NCI-H187 treated with DMSO at 0.1 percent for 48 hours (cell line): ENCODE measurements at places on chromosomes 6 and 20.

- no peak for DNase-seq
Observed at GRCh38 chr6:23228439-23229024, 659.2 kb downstream of the HDGFL1 start.

- DNase-seq: no peak
Observed at GRCh38 chr6:5205035-5205507, 55.7 kb downstream of the LYRM4 start.

DNA sequence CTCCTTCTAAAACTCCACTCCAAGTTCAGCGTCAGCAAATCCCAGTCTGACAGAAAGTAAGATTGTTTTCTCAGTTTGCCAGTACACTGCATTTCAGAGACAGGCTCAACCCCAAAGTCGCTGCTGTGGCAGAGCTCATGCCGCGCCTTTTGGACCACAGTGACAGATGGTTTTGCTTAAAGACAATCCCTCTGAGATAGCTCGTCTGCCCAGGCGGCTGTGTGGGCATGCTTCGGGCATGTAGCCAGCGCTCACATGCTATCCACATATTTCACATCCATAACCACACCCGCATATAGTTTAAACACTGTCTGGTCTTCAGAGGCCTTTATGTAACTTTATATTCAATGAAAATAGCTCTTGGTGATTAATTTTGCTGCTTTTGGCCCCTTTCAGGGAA lies 14.7 kb upstream of the PXDC1 start:
- no peak for DNase-seq

- DNase-seq: no peak
Observed at GRCh38 chr6:43359831-43360230, 9.6 kb downstream of the ZNF318 start.

GRCh38 chr6:131685266-131685780 lies 15.9 kb downstream of the OR2A4 start:
- no peak for DNase-seq

DNA sequence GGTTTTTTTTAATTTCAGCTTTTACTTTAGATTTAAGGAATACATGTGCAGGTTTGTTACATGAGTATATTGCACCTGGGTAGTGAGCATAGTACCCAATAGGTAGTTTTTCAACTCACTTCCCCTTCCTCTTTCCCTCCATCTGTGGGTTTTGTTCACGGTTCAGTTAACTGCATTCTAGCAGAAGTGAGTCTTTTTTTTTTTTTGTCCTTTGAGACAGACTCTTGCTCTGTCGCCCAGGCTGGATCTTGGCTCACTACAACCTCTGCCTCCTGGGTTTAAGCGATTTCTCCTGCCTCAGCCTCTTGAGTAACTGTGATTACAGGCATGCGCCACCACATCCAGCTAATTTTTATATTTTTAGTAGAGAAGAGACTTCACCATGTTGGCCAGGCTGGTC lies 8.7 kb downstream of the UBR2 start:
- DNase-seq: no peak

GRCh38 chr6:117079951-117080350 lies 185.4 kb upstream of the VGLL2 start:
- no peak for DNase-seq

DNA sequence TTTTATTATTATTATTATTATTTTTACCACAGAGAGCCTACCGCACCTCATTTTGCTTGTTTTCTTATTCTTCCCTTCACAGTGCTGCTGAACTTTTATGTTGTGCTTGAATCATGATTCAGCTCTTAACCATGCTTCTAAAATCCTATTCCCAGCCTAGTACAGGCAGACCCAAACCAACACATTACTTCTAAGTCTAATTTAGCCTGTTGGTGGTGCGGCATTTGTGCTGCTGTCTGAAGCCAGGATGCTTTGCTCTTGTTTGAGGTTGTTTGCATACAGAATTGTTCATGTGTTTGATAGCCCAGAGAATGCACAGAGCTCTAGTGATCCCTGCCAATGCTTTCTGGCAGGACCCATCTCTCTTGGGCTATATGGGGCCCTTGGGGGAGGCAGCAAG lies 213.5 kb upstream of the KCNG1 start:
- DNase-seq: no peak

DNA sequence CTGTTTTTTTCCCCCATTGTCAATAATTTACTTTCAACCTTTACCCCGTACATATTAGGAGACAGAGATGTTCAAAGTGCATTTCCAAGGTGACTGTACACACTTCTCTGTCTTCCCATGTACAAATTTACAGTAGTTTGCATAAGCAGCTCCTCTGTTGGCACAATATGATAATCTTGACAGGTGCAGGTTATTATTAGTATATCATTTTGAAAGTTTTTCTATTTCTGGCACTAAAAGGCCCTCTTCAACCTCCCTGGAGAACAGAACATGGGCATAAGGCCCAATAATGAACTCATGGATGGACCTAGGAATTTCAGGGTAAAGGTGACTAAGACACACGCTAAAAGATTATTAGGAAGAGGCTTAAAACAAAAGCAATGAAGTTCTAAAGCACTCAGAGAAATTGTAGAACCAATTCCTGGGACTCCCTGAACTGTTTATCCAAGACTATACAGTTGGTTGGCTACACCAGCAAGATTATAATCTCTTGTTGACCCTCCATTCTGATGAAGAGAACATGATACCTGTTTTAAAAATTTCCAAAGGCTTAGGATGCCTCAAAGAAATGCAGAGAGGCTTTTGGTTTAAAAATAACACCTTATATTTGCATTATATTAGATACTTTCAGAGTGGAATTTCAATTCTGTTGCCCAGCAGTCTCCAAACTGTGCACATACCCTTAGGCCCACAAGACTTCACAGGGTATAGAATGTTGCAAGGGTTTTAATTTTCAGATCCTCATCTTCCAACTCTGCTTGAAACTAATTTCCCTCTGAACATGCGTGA lies 1.1 kb downstream of the AIG1 start:
- DNase-seq: no peak

DNA sequence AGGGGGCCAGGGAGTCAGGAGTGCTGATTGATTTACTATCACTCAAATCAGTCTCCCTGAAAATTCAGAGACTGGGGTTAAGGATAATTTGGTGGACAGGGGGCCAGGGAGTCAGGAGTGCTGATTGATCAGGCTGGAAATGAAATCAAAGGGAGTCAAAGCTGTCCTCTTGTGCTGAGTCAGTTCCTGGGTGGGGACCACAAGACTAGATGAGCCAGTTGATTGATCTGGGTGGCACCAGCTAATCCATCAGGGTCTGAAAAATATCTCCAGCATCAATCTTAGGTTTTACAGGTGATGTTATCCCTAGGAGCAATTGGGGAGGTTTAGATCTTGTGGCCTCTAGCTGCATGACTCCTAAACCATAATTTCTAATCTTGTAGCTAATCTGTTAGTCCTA lies 6.1 kb upstream of the AFG1L start:
- no peak for DNase-seq

DNA sequence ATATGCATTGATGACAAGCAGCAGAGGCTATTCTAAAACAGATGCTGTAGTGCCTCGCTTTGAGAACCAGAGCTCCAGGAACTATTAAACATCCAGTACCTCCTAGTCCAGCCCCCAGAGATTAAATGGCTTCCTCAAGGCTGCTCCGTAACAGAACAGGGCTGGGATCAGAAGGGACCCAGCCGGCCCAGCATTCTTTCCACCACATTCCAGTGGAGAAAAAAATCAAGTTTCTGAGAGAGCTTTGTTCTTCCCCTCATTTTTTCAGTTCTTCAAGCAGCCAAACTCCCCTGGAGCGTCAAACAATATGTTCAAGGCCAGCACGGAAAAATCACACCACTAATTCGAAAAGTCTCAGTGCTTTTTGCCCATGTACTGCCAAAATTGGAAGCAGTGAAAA lies 5.8 kb upstream of the STMND1 start:
- DNase-seq: no peak
